ENCODE measurements at places on chromosomes 2 and 18.

- no peak for DNase-seq
These were observed 70.6 kb downstream of the SLC4A3 start for GRCh38 chr2:219697811-219698747.

GRCh38 chr2:156490466-156490840, 54.3 kb downstream of the GPD2 start:
- no peak for DNase-seq

DNA sequence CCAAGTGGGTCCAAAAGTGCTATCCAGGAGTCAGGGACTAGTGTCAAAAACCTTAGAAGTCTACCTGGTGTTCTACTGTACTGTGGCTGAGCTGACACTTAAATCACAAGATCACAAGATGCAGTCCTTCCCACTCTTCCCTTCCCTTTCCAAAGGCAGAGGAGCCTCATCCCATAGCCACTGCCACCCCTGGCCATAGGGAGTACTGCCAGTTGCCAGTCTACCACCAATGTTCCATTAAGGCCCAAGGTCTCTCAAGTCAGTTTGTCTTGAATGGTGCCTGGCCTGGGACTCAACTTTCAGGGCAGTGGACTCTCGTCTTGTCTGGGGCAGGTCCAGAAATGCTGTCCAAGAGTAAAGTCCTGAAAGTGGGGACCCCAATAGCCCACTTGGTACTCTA, 585.6 kb downstream of the NUP35 start:
- DNase-seq: no peak

- no peak for DNase-seq
These were observed 273.6 kb downstream of the SETBP1 start for GRCh38 chr18:44954257-44954656.

- DNase-seq: no peak
These were observed 53.2 kb downstream of the ITGA6 start for GRCh38 chr2:172480301-172481218.

DNA sequence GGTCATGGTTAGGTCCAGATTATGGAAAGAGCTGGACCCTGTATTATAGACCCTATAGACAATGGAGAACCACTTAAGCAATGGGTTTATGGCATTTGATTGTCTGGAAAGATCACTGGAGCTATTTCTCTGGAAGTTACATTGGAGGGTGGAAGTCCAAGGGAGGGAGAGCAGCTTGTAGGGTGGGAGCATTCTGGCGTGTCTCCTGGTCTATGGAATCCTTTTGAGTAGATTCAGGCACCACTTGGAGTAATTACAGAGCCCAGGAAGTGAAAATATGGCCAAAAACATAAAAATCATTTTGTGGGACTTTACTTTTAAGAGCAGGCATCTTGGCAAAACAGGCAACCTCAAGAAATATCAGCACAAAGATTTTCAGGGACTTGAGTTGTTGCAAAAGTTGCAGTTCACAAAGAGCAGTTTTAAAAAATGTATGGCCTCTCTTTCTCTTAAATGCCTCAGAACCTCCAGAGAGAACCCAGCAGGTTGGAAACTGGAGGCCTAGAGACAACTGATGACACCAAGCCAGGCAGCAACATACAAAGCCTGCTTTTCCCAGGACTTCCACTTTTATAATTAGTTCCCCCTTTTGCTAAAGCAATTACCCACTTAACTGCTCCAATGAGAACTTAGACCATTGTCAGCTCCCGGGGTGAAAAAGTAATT, 331.0 kb downstream of the MYCN start:
- DNase-seq: no peak

GRCh38 chr2:217899231-217900009, 103.4 kb downstream of the TNS1 start:
- no peak for DNase-seq

DNA sequence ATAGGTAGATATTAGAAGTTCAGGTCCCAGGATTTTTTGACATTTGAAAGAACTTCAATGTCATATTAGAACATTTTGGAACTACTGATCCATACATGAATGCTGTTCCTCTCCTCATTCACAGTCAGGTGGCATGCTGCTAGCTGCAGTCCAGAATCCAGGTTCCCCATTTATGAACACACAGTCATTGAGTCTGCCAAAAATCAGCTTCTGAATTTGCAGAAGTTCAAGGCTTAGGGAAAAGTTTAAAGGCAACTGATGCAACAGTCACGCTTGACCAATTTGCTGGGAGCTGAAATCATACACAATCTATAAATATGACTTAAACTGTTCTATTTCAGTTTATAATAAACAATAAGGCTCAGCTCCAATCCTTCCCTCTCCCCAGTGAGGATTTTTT, 17.3 kb upstream of the TTR start:
- no peak for DNase-seq

- DNase-seq: no peak
These were observed 3.3 kb downstream of the SEMA4C start for GRCh38 chr2:96866586-96866985.

DNA sequence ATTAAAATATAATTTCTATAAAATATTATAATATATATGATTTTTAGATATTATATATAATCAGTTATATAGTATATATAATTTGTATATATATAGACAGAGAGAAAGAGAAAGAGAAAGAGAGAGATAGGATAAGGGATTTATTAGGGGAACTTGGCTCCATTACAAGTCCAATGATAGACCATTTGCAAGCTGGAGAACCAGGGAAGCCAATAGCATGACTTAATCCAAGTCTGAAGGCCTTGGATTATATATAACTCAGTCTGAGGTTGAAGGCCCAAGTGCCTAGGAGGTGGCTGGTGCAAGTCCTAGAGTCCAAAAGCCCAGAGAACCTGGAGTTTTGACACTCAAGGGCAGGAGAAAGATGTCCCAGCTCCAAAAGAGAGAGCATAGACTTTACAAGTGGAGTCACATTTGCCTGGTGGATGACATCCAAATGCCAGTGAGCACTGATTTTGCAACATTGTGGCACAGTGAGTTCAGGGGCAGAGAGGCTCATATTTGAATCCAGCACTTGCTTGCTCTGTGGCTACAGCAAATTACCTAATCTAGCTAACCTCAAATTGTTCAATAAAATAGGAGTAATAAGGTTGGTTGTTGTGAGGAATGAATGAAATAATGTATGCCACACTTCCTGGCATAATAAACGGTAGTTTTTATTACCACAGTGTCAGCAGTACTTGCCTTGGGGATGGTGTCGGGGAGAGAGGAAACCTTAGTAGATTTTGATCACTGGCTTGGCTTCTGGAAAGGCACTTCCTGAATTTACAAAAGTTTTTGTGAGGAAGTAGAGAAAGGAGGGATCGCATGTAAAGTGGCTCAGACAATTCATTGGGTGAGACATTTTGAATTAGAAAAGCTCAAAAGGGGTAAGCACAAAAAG, 69.6 kb upstream of the CD28 start:
- no peak for DNase-seq

DNA sequence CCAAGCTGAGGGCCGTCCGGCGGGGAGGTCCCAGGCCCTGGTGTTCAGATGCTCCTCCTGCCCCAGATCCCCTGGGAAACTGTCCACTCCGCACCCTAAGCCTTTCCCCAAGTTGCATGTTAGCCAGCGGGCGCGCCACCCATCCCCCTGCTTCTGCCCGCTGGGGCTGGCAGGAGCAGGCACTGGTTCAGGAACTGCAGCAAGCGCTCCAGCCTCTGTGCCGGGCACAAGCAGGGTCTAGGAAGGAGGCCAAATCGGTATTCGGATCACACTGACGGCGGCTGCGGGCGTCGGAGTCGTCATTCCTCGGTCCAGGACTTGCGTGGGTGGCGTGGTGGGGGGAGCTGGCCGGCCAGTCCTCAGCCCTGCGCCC, 53.7 kb downstream of the FAM168B start:
- DNase-seq: no peak

- no peak for DNase-seq
These were observed 82.8 kb downstream of the SMAD2 start for GRCh38 chr18:47847635-47848034.

DNA sequence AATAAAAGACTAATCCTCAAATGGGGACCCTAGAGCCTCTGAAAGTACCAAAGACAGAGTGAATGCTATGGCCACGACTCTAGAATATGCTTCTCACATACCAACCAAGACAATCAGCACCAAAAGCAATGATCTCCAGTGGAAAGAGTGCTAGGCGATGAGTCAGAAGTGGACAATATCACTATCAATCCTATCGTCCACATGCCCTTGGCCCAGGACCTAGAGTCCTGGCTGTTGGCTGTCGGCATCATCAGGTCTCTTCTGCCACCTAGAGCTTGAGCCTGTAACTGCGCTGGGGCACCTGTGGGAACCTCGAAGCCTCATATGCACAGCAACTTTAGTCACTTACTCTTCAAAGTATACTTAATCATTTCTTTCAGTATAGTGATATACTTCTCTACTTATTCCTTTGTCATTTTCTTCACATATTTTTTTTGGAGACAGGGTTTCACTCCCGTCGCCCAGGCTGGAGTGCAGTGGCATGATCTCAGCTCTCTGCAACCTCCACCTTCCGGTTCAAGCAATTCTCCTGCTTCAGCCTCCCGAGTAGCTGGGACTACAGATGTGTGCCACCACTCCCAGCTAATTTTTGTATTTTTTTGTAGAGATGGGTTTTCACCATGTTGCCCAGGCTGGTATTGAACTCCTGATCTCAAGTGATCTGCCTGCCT, 29.7 kb downstream of the NOL10 start:
- DNase-seq: no peak

DNA sequence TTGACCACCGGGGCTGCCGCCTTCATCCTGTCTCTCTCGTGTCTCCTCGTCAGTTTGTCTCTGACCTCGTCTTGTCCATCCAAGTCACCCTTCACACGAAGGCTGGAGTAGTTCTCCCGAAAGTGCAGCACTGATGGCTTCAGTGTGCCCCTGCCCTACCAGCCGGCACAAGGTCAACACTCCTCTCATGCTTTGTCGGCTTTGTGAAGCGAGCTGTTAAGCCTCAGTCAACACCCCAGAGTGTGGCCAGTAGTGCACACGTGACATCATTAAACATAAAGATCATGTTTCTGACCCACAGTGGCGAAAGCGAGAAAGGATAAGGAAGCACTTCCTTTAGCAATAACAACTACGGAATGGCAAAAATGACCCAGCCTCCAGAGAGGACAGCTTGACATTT, 23.2 kb downstream of the ACKR3 start:
- DNase-seq: no peak

DNA sequence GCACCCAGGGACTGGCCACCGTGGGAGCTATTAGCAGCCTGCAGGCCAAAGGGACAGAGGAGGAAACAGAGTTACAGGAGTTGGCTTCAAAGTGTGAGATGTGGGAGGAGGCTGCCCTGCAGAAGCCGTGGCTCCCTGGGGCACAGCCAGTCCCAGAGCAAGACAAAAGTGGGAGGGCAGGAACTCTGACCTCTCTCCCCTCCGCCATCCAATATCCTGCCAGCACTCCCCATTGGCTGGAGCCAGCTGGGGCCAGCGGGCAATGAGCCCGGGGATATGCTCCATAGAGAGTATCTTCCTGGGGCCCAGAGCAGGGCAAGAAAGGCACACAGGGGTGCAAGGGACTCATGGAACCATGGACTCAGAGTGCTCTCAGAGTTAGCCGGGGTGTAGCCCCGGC, 143.1 kb downstream of the INHBB start:
- no peak for DNase-seq

DNA sequence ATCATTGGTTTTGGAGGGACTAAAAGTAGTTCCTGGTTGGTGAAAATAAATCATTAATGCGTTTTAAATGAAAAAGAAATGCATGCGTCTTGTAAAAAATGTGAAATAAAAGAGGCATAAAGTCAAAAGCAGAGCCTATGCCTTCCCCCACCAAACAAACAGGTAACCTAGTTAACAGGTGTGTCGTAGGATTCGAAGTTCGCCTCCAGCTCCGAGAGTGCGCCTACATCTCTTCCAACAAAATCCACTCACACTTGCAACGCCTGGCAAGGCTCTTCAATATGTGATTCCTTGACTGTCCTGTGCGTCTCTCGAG, 677 bp upstream of the SMAD4 start:
- DNase-seq: no peak

- DNase-seq: no peak
These were observed 45.1 kb upstream of the SLC14A1 start for GRCh38 chr18:45678850-45679249.

- no peak for DNase-seq
These were observed 112.2 kb upstream of the PXDN start for GRCh38 chr2:1856475-1856874.

DNA sequence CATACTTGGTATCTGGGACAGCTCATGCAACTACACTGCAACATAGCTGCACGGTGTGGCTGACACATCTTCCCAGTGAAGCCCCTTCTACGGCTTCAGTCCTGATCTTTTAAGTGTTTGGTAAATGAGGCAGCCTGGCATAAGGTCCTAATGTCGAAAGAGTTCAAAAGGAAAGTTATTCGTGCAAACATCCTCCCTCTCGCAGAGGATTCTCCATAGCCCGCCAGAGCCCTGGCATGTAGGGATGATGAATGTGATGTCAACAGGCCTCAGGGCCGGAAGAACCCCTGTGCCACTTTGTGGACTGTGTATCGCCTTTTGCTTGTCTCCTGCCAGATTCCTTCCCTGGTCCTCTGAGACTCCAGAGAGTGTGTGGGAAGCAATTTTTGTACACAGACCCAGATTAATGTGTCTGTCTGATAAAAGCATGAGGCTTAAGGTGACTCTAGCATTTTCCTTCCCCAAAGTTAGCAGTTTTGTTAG, 88.5 kb downstream of the SOCS6 start:
- DNase-seq: no peak

DNA sequence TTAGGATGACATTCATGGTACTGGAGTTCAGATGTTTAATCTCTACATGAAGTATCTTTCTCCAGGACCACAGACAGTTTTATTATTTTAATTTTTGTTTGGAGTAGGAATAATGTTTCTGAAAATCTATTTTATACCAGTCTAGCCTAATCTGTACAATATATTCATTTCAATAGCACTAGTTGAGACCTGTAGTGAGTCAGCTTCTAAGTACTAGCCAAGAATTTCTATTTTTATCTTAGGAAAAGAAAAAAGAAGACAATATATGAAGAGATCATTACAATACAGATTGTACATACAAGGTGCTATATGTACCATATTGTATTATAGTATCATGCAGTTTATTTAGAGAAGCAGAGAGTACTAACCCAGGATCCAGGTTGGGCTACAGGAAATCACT, 826.9 kb upstream of the PIK3C3 start:
- no peak for DNase-seq

DNA sequence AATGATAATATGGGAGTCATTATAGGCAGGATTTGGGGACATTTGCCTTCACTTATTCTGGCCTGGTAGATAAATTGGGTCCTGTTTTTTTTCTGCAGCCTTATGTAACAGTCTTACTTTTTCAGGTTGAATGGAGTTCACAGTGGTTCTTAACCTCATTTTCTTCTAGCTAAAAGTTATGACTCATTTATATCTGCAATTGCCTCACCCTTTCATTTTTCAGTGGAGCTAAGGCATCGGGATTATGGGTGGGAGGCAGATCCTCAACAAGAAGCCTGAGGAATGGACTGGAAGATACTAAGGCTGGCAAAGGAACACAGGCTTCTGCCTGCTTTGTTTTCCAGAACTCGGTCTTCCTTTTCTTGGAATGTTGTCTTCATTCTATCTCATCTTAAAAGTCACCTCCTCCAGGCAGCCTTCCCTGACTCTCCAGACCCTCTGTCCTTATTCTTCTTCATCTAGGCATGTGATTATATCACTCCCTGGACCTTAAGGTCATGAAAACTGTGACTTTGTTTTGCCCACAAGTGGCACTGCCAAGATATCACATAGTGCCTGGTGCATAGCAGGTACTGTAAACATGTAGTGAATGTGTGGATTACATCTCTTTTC, 41.0 kb upstream of the ACSL3 start:
- no peak for DNase-seq
